Bronchial epithelial cell (primary cell): ENCODE measurements at places on chromosomes 4 and X. TPM values are rescaled to one million over a fixed set of nuclear protein-coding genes. Genes with fewer than 3 reads are reported as not detected.

- DNase-seq = no peak
These were observed 22.2 kb downstream of the SCOC start for GRCh38 chr4:140395668-140396067.

GRCh38 chrX:48927123-48927522 lies 8.3 kb upstream of the PIM2 start:
- no peak for DNase-seq

GRCh38 chrX:153450949-153451277 lies 5.1 kb upstream of the TREX2 start:
- DNase-seq = no peak

DNA sequence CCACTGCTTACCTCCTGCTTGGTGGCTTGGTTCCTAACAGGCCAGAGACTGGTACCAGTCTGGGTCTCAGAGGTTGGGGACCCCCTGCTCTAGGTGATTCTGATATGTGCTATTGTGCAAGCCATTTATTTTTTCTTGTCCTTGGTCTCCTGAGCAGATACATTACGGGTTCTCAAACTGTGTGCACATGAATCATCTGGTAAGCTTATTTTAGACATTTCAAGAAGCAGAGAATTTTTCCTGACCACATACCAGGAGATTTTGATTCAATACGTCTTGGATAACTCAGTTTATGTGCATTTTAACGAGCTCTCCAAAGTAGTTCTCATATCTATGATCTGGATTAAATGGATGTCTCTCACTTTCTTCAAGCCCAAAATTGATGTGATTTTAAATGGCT lies 77.2 kb downstream of the FHIP1A start:
- no peak for DNase-seq

DNA sequence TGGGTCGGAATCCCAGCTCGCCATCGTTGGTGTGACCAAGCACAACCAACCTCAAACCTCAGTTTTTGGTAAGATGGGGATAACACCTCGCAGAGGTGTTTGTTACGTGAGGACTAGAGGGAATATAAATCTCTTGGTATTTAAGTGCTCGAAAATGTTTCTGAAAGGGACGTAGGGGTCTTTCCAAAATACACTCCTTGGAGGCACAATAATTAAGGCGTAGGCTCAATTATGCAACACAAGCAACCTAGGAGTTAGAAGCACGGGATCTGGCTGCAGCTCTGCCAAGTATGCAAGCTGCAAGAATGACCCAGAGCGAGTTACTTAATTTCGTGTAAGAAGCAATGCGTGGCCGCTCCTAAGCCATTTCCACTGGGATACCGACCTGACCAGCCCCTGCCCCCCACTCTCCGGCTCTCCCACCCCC lies 552 bp downstream of the ADH5 start:
- DNase-seq = peak; percentile 70

DNA sequence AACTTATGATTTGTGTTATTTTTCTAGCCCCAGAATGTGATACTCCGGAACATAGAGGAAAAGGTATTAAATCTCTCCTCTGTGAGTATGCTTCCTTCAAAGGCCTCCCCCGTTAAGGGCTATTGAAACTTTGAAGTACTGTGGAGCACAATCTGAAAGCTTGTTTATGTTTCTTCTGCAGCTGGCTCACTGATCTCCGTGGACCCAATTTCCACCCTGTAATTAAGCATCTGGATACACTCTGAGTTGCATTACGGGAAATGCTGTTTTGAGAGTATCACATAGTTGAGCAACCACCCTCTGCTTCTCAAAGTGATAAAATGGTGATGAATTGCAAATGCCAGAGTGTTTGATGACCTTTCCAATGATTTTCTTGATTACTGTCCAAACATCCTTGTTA lies 296.8 kb upstream of the PABPC5 start:
- DNase-seq = no peak

DNA sequence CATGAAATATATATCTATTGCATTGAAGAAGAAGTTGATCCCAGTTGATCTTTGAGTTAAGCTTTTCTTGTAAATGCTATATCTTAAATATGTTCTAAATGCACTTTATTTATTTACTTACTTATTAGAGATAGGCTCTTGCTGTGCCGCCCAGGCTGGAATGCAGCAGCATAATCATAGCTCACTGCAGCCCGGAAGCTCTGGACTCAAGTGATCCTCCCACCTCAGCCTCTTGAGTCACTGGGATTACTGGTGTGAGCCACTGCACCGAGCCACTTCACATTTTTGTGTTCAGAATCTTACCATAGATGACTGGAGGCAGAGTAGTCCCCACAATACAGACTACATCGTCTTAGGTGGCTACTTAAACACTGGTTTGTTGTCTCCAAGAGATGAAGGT lies 324.3 kb upstream of the SLIT2 start:
- peak; percentile 35 for DNase-seq

DNA sequence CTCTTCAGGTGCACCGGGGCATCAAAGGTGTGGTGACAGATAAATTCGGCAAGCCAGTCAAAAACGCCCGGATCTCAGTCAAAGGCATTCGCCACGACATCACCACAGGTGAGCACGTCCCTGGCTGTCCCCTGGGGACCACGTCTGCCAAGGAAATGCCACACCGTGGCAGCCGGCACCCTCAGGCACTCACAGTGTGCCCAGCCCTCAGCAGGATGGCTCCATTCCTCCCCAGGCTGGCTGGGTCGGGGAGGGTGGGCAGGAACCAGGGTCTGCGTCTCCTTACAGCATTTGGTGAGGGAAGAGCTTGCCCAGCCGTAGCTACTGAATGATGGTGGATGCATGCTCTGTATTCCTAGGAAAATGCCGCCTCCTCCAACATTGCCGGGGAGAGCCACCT lies 25.9 kb downstream of the CPZ start:
- no peak for DNase-seq

GRCh38 chr4:65550500-65550899 lies 119.8 kb downstream of the EPHA5 start:
- no peak for DNase-seq

ASMT gene
- total RNA-seq = under 0.01 and 0.13 TPM in 2 replicates

STK26 gene
- total RNA-seq = 47.9 and 49.9 TPM in 2 replicates

GLOD5 gene
- not detected in 2 replicates for total RNA-seq

HTT gene
- total RNA-seq = 24.0 and 28.4 TPM in 2 replicates

TMEM271 gene
- total RNA-seq = not detected in 2 replicates

RBM3 gene
- total RNA-seq = 163 and 177 TPM in 2 replicates

TMEM150C gene
- total RNA-seq = under 0.01 and 0.13 TPM in 2 replicates
